ENCODE measurements at places on chromosomes 2 and 18. TPM values are rescaled to one million over a fixed set of nuclear protein-coding genes. Genes with fewer than 3 reads are reported as not detected.

DNA sequence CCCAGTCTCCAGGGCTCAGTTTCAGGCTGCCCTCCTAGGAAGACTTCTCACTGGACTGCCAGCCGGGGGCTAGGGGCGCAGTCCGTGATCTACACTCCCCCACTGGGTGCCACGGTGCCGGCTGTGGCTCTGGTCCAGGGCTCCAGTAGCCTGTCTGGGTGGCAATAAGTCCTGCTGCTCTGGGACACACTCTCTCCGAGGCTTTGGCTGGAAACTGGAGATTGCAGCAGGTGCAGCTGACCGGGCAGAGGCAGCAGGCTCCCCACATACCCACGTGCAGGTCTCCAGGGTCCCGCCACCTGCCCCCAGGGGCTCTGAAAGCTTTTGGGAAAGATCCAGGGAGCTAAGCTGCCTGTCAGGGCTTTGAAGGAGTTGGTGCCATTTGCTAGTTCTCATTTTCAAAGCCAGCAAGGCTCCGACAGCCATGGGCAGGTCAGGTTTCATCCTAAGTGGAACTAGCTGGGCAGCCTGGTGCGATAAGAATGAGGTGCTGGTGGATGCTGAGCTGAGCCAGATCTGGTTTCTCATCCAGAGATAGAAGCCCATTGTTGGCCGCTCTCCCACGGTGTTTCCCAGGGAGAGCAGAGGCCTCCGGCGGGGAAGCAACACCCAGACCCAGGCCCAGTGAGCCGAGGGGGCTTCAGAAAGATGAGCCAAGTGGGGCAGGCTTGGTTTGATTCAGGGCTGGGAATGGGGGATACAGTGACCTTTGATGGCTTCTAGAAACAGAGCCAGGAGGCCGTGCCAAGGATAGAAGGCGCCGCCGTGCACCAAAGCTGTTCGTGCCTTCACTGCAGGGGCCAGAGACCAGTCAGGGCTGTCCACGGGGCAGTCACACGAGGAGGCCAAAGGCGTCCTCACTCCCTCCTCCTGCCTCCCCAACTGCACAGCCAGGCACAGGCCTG lies 141.7 kb upstream of the GPC1 start:
- DNase-seq, result no peak

DNA sequence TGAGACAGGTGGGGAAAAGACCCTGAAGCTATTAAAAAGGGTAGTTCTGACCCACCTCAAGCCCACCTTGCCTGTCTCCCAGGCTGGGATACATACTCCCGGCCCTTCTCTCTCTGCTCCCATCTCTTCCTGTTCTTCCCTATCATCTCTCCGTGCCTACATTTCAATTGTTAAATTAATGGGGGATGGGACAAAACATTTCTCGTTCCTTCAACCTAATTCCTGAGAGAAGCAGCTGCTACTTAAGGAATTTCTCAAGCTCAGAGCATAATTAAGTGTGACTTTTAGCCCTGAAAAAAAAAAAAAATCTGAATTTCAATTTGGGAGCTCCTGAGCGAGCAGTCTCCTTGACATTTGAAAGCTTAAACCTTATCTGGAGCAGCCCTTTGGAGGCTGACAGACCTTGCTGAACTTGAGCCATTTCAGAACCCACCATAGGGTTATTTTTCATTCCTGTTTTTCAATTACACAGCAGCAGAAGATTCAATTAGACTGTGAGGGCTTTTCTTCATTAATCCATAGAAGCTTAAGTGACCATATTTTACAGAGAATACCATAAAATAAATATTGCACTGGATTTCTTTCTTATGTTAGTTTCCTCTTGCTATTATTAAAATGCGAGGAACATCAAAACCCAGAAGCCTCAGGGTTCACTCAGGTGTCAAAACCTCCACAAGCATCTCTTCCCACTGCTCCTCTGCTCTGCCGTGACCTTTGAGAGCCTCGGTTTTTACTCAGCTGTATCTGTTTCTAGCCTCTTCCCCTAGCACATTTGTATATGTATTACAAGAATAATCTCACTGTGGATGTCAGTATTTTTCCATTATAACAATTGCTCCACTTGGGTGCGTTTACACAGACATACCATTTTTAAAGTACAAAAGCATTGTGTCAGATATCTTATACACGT lies 125.7 kb downstream of the B3GNT2 start:
- DNase-seq, result no peak

DNA sequence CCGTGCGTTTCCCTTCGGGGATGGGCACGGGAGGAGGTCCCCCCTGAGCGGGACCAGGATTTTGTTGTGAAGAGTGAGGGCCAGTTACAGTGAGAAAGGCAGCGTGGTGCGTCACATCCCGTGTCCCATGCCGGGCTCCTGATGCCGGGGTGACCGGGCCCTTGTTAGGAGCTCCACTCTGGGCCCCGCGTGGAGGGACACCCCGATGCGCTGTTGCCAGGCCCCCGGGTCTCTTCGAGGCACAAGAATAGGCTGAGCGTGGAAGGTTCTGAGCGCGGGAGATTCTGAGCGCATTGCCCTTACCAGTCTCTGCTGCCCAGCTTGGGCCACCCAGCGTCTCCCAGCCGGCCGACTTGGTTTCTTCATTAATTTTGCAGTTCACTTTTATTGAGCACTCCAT lies 17.6 kb downstream of the CTDP1 start:
- DNase-seq, result no peak

GRCh38 chr2:217784996-217785543 lies 217.7 kb downstream of the TNS1 start:
- no peak for DNase-seq

DNA sequence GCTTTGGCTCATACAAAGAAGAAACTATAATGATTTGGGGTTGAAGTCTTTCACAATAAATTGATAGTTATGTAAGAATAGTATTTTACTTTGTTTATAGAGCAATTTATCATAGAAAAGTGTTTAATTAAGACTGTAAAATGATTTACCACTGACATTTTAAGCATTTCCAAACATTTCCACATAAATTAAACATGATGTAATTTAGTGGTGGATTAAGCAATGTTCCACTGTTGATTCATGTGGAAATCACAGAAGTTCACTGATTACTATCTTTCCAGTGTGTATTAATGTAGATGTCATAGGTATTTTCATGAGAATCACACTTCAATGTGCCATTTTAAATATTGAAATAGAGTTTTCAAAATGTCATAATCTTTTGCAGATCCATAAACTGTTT lies 40.1 kb upstream of the GRB14 start:
- no peak for DNase-seq

GRCh38 chr2:49286045-49286444 lies 131.7 kb upstream of the FSHR start:
- no peak for DNase-seq

DNA sequence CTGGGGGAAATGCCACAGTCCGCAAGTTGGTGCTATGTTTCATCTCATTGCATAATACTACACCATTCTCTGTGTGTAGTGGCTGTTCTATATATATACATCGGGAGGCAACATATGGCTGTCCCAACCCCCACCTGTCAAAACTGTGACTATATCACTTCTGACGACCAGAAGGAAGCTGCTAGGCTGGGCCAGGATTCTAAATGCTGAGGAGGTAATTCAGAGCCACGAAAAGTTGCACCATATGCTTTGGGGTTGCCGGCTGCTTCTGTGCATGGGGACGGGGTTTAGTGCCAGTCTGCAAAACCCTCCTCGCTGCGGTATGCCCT lies 117.3 kb downstream of the MSH2 start:
- peak; percentile 82 for DNase-seq

- DNase-seq, result peak; percentile 67
Measured at GRCh38 chr2:40281021-40281940, 170.6 kb downstream of the SLC8A1 start.

DNA sequence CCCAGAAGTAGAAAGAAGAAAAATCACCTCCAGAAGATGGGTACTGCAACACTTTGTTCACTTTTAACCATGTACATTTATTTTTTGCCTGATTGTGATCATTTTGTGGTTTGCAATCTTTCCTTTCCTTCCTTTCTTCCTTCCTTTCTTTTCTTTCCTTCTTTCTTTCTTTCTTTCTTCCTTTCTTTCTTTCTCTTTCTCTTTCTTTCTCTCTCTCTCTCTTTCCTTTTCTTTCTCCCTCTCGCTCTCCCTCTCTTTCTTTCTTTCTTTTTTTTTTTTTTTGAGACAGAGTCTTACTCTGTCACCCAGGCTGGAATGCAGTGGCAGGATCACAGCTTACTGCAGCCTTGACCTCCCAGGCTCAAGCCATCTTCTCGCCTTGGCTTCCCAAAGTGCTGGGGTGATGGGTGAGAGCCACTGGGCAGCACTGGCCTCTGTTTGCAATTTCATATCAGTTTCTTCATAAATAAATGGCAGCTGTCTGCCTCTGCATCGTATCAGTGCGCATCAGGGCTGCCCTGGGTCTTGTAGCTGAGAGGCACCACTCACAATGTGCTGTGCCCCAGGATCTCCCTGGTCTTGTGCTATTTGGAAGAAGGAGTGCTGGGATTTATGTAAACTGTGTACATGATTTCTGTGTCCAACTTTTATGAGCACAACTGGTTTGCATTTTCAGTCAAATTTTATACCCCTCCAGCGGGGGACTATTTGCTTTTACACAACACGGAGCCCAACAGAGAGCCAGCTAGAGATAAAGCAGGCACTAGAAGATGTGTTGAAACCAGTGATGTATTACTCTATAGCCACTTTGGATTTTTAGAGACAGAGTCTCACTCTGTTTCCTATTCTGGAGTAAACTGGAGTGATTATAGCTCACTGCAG lies 6.9 kb upstream of the LIMS2 start:
- DNase-seq, result no peak

DNA sequence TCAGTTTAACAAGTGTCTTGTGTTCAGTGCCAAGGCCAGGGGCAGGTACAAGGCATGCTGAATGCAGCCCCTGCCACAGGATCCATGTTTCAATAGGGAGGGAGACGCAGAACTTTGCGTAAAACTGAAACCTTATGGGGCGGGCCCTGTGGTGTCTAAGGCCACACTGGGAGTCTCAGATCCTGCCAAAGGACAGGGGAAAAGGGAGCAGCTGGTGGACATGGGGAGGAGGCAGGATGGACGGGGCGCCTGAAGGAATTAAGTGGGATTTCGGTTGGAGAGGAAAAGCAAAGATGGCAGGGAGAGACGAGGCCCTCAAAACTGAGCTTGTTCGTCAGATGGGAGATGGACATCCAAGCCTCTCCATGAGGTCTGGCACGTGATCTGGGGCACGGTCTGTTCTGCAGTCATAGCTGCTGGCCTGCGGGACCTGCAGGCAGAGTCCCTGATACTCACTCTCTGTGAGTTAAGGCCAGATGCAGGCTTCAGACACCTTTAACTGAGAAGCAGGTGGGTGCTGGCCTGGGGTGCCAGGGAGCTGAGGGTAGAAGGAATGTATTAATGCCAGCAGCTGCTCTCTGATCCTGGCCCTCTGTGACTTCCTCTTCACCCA lies 48.8 kb downstream of the TCF7L1 start:
- no peak for DNase-seq

ZNF512 gene
- 57.8 TPM for total RNA-seq

KCNF1 gene
- total RNA-seq, result not detected

RSAD2 gene
- not detected for total RNA-seq

DLX2 gene
- not detected for total RNA-seq

HNMT gene
- not detected for total RNA-seq

All from OCI-LY7 (cell line).